Liver (tissue), 10 donors: ENCODE measurements at places on chromosomes 6 and 20. TPM values are rescaled to one million over a fixed set of nuclear protein-coding genes. Genes with fewer than 3 reads are reported as not detected.

- no peaks in the 10 kb centered on the region for H3K27me3 ChIP-seq
- H3K27ac ChIP-seq: no peak overlapping the region
- no peaks in the 10 kb centered on the region for H3K36me3 ChIP-seq
- peaks cover 9% of the 10 kb centered on the region for H3K4me1 ChIP-seq
- no peak overlapping the region for H3K4me3 ChIP-seq
Observed at GRCh38 chr6:31395832-31396231, 7.6 kb upstream of the MICA start.

- no peaks in the 10 kb centered on the region for H3K27me3 ChIP-seq
- H3K4me3 ChIP-seq: no peak overlapping the region
- H3K4me1 ChIP-seq: no peaks in the 10 kb centered on the region
- no peaks in the 10 kb centered on the region for H3K36me3 ChIP-seq
Observed at GRCh38 chr6:82584194-82584695, 220.6 kb downstream of the TPBG start.

DNA sequence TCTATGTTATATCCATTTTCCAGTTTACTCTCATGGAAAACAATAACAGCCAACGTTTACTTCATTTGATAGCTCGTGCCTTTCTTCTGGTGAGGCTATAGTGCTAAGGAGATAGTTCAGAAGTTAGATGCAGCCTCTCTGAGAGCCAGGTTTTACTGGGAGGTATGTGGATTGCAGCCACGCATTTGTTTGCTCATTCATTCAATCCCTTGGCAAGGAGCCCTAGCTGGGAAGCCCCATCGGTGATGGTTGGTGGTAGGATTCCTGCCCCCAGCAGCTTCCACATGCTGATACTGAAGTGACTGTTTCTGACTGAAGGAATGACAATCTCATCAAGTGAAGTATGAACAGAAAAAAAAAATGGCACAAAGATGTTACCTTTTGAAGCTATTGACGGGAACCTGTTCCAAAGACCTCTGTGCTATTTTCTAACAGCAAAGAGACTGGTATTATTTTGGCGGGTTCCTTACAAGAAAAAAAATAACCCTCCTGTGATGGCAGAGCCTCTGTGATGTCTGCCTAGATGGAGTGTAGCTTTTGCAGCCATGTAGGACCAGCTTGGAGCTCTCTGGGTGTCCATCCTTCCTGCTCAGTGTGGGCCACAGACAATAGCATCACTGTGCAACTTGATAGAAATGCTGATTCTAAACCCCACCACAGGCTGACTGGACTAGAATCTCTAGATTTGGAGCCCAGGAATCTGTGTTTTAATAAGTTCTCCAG, 30.6 kb downstream of the SNAP25 start:
- no peak overlapping the region for H3K4me3 ChIP-seq
- H3K27me3 ChIP-seq: no peaks in the 10 kb centered on the region
- no peak for DNase-seq
- H3K36me3 ChIP-seq: no peaks in the 10 kb centered on the region
- no peak overlapping the region for H3K27ac ChIP-seq

DNA sequence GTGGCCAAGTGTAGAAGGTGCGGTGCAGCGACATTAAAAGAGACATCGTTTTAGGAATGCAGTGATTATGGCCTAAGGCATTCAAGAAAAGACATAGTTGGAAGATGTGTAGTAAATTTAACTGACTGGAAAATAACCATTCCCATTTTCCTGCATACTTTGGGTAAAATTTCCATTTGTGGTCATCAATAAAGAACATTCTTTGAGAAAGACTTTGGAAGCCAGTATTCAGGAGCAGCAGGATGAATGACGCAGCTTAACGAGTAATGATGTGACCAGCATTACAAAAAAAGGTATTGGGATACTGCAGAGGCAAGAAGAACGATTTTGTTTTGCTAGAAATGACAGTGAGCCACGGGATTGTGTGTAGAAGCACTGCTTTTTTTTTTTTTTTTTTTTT, 7.0 kb upstream of the RWDD1 start:
- H3K27me3 ChIP-seq: no peaks in the 10 kb centered on the region
- H3K27ac ChIP-seq: no peak overlapping the region
- no peaks in the 10 kb centered on the region for H3K4me1 ChIP-seq
- no peaks in the 10 kb centered on the region for H3K36me3 ChIP-seq

DNA sequence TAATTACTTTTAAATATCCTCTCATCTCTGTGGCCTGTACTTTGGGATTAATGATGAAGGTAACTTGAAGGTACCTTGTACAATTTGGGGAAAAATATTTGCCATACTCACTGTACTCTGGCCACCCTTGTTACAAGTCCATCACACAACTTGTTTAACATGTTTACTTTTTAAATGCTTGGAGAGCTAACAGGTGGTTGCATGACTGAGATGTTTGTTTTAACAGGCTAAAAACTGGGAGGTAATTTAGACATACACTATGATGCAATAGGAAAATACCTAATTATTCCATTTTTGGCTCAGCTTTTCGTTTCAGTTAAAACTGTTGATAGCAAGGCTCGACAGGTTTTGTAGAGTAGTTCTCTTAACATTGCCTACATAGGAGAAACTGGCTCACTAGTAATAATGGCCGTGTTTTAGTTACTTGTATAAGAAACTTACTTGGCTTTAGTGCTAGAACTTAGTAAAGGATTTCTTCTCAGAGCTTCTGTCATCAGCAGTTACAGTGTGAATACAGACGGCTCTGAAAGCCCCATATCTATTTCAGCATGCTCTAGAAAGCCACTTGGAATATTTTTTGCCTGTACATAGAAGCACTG, 489.8 kb upstream of the SOX4 start:
- no peak for DNase-seq
- H3K27ac ChIP-seq: no peak overlapping the region
- H3K27me3 ChIP-seq: no peaks in the 10 kb centered on the region
- no peak overlapping the region for H3K4me3 ChIP-seq
- peaks cover 4% of the 10 kb centered on the region for H3K4me1 ChIP-seq

GRCh38 chr20:43925801-43926200, 11.1 kb downstream of the TOX2 start:
- H3K27me3 ChIP-seq: no peaks in the 10 kb centered on the region
- peaks cover 8% of the 10 kb centered on the region for H3K4me1 ChIP-seq
- H3K4me3 ChIP-seq: no peak overlapping the region
- H3K27ac ChIP-seq: no peak overlapping the region
- DNase-seq: no peak

DNA sequence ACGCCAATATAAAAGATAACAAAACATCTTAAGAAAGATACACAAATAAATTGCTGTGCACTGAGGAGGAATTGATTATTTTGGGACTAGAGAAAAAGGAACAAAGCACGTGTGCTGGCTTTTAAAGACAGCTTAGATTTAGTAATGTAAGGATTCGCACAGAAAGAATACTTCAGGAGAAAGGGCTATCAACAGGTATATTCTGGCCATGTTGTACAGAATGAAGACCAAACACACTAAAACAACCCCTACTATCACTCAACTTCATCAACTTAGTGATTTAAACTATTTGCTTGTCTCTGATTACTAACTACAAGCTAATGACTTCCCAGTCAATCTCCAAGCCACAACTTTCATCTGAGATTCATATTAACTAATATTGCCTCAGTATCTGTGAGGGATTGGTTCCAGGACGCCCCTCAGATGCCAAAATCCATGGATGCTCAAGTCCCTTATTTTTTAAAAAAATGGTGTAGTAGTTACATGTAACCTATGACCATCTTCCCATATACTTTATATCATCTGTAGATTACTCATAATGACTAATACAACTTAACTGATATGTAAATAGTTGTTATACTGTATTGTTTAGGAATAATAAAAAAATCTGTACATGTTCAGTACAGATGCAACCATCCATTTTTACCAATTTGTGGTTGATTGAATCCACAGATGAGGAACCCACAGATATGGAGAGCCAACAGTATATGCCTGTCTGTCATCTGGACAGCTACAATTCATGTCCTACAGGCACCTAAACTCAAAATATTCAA, 4.5 kb downstream of the DEK start:
- no peaks in the 10 kb centered on the region for H3K27me3 ChIP-seq
- peaks cover 9% of the 10 kb centered on the region for H3K4me1 ChIP-seq
- H3K4me3 ChIP-seq: no peak overlapping the region
- no peak for DNase-seq
- H3K36me3 ChIP-seq: peaks cover 7% of the 10 kb centered on the region

DNA sequence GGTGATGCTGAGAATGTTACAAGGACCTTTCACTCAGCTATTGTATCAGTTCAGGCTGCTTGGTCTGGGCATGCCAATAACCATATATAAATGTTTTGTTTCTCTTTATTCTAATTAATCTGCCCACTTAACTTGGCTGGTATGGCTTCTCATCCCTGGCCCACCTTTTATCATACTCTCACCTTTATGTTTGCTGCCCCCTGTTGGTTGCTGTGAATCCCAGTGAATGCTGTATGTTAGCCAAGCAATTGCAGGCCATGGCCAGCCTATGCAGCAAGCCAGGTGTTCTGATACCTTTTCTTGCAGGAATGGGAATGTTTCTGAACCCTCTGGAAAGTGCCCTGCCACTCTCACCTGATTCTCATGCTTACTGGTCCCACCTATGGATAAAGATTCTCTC, 54.6 kb downstream of the PCSK2 start:
- no peaks in the 10 kb centered on the region for H3K36me3 ChIP-seq
- H3K27ac ChIP-seq: no peak overlapping the region
- no peaks in the 10 kb centered on the region for H3K27me3 ChIP-seq
- no peaks in the 10 kb centered on the region for H3K4me1 ChIP-seq
- H3K4me3 ChIP-seq: no peak overlapping the region
- no peak for DNase-seq

DNA sequence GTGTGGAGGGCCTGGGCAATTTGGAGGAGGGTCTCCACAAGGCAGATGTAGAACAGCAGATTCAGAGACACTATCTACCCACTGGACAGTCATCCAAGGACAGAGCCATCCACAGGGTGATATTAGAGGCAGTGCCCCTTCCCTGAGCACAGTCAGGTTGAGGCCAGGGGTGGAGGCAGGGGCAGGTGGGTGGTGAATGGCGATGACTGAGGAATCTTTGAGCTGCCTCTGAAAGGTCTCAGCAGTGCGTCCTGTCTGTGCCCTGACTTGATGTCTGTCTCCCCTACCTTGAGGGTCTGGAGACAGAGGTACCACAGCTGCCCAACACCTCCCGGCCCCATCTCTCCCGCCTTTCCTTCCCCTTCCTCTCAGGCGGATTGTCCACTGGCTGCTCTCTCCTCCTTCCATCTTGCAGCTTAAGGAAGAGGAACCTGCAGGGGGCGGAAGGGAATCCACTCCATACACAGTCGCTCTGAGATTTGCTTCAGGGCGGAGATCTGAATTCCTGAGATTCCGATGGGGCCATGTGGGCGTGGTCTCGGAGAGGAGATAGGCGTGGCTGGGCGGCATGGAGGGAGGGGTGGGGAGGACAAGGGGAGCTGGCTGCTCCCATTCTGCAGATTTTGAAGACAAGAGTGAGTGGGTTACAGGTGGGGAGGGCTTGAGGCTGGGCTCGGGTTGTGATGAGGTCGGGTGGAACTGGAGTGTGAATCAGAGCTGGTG, 1.7 kb downstream of the MUCL3 start:
- H3K4me3 ChIP-seq: no peak overlapping the region
- peaks cover 2% of the 10 kb centered on the region for H3K27me3 ChIP-seq
- H3K27ac ChIP-seq: no peak overlapping the region
- H3K4me1 ChIP-seq: no peaks in the 10 kb centered on the region

GRCh38 chr20:22762576-22763256, 178.3 kb upstream of the FOXA2 start:
- no peaks in the 10 kb centered on the region for H3K27me3 ChIP-seq
- no peak overlapping the region for H3K27ac ChIP-seq
- H3K36me3 ChIP-seq: no peaks in the 10 kb centered on the region
- DNase-seq: no peak
- H3K4me3 ChIP-seq: no peak overlapping the region

GRCh38 chr6:21666201-21666691, 72.7 kb downstream of the SOX4 start:
- H3K36me3 ChIP-seq: no peaks in the 10 kb centered on the region
- H3K4me1 ChIP-seq: no peaks in the 10 kb centered on the region
- H3K27ac ChIP-seq: no peak overlapping the region
- no peak for DNase-seq
- no peaks in the 10 kb centered on the region for H3K27me3 ChIP-seq

- no peaks in the 10 kb centered on the region for H3K27me3 ChIP-seq
- H3K4me1 ChIP-seq: no peaks in the 10 kb centered on the region
- no peak overlapping the region for H3K4me3 ChIP-seq
- no peak overlapping the region for H3K27ac ChIP-seq
- H3K36me3 ChIP-seq: no peaks in the 10 kb centered on the region
Observed at GRCh38 chr20:19727251-19727847, 30.7 kb upstream of the RIN2 start.

- DNase-seq: no peak
- H3K27me3 ChIP-seq: no peaks in the 10 kb centered on the region
- no peaks in the 10 kb centered on the region for H3K36me3 ChIP-seq
- H3K27ac ChIP-seq: no peak overlapping the region
- peaks cover 9% of the 10 kb centered on the region for H3K4me1 ChIP-seq
- H3K4me3 ChIP-seq: no peak overlapping the region
Observed at GRCh38 chr20:14418376-14418775, 81.0 kb upstream of the FLRT3 start.

DNA sequence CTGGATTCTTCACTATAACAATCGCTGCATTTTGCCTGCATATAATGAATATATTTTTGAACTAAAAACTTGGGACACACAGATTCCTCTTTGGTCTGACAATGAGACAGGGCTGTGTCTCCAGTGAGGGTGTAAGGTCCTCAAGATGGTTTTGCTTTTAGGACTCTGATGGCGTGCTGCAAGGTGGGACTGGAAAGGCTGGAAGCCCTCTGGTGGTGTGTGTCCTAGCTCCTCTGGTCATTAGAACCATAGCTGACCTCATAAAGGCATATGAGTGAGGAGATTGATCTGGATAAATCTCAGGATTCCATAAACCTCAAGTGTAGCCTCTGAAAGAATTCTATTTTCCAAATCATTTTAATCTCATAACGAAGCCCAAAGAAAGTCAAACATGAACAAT, 108.4 kb upstream of the ASF1A start:
- no peak overlapping the region for H3K4me3 ChIP-seq
- no peak overlapping the region for H3K27ac ChIP-seq
- no peak for DNase-seq
- no peaks in the 10 kb centered on the region for H3K36me3 ChIP-seq
- H3K27me3 ChIP-seq: no peaks in the 10 kb centered on the region

- H3K27me3 ChIP-seq: no peaks in the 10 kb centered on the region
- no peaks in the 10 kb centered on the region for H3K36me3 ChIP-seq
- no peak overlapping the region for H3K4me3 ChIP-seq
- no peaks in the 10 kb centered on the region for H3K4me1 ChIP-seq
- no peak overlapping the region for H3K27ac ChIP-seq
Observed at GRCh38 chr20:24806705-24807676, 142.1 kb upstream of the CST7 start.

DNA sequence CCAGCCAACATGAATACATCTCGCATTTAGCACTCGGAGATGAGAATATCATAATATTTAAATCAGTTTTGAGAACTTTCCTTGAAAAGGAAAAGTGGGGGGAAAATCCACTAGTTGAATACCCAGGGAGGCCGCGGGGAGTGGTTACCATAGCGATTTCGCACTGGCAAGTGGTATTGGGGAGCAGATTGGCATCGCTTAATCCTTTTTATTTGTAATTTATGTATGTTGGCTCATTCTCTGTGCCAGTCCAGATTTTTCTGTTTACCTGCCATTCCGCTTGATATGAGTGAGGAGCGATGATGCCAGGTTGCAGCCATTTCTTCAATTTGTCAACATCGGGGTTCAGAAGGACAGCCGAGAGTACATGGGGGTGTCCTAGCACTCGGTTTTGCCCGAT, 291.8 kb downstream of the ZNF217 start:
- no peak overlapping the region for H3K4me3 ChIP-seq
- no peak overlapping the region for H3K27ac ChIP-seq
- no peaks in the 10 kb centered on the region for H3K4me1 ChIP-seq
- no peaks in the 10 kb centered on the region for H3K36me3 ChIP-seq
- DNase-seq: no peak

Gene GINM1
- 22.7 TPM for total RNA-seq

Gene MYBL2
- total RNA-seq: 30.9 TPM

Gene MUC21
- total RNA-seq: not detected

Gene TREML1
- 4.5 TPM for total RNA-seq

Gene NKX2-4
- total RNA-seq: not detected

Gene ZNF831
- 0.75 TPM for total RNA-seq

Gene LY6G6C
- not detected for total RNA-seq
